ENCODE measurements at places on chromosomes 13 and 19.

- DNase-seq: no peak
Observed at GRCh38 chr13:76620036-76620435, 266.2 kb downstream of the KCTD12 start.

GRCh38 chr13:22049384-22049783 lies 378.5 kb downstream of the FGF9 start:
- no peak for DNase-seq

- no peak for DNase-seq
Observed at GRCh38 chr13:112756967-112757758, 67.3 kb downstream of the ATP11A start.

DNA sequence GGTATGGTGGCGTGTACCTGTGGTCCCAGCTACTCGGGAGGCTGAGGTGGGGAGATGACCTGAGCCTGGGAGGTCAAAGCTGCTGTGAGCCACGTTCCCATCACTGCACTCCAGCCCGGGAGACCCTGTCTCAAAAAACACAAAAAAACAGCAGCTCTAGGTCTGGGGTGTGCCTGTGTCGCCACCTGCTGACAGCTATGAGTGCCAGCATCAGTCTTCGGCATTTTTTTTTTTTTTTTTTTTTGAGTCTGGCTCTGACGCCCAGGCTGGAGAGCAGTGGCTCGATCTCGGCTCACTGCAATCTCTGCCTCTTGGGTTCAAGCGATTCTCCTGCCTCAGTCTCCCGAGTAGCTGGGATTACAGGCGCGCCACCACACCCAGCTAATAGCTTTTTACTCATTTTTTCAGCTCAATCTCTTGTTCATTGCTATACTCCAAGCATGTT lies 10.1 kb downstream of the AP2S1 start:
- peak; percentile 67 for DNase-seq

- peak; percentile 29 for DNase-seq
Observed at GRCh38 chr13:39263033-39263432, 224.8 kb downstream of the NHLRC3 start.

DNA sequence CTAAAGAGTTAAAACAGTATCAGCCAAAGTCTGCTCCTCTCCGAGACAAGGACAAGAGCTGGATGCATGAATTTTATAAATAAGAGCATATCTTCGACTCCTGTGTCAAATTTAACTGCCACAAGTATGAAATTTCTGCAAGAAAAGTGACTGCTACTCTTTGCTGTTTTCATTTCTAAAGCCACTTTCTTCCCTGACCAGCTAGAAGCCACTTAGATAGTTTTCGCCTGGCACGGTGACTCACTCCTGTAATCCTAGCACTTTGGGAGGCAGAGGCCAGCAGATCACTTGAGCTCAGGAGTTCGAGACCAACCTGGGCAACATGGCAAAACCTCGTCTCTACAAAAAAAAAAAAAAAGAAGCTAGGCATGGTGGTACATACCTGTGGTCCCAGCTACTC lies 61.3 kb downstream of the ENOX1 start:
- no peak for DNase-seq

DNA sequence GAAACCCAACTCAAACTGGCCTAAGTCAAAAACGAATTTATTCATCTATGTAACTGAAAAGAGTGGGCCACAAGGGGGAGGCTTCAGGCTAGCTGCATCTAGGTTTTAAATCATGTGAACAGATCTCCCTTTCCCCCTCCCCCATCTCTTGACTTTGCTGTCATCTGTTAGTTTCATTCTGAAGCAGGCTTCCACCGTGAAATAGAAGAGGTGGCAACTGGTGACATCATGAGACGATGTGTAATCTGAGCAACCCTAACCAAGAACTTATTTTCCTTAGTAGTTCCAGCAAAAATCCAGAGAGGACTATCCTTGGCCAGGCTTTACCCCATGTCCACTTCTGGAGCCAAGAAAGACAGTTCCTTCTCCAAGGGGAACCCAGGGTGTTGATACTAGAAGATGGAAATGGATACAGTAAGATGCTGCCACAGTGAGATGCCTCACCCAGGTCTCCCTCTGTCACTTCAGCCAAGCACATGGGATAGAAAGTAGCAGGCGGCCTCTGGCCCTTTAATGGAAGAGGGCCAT lies 9.4 kb downstream of the SAMD4B start:
- peak; percentile 45 for DNase-seq

GRCh38 chr13:52405767-52406494 lies at the start of gene THSD1:
TSS of gene THSD1 (minus strand) at chr13:52406172. CDS start at chr13:52402600, 3,572 bp downstream.
- no peak for DNase-seq

- DNase-seq: no peak
Observed at GRCh38 chr19:46035986-46036743, 4.6 kb downstream of the IGFL4 start.

All from CD4-positive, alpha-beta T cell treated with Interleukin-12 subunit alpha and Interleukin-12 subunit beta, for 1 hour (primary cell).